ENCODE measurements at places on chromosomes 2 and 18.

DNA sequence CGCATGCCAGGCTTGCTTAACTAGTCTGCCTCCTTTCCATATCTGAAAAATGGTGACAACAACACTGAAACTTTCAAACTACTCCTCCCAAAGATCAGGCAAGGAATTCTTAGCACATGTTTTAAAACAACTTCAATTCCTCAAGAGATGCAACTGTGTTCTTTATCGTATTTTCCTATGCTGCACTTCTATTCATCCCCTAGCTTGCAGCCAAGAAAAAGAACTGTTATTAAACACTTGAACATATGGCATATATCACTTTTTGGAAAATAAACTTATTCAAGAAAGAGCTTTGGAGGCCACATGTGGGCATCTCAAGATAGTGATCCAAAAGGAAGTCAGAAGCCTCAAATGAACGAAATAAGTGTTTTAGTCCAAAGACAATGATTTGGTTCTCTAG is 75.6 kb upstream of the STAM2 start:
- DNase-seq = no peak

GRCh38 chr2:176677746-176678265 is 408.6 kb downstream of the MTX2 start:
- no peak for DNase-seq

- no peak for DNase-seq
Measured at GRCh38 chr2:600542-601386, 76.4 kb downstream of the TMEM18 start.

DNA sequence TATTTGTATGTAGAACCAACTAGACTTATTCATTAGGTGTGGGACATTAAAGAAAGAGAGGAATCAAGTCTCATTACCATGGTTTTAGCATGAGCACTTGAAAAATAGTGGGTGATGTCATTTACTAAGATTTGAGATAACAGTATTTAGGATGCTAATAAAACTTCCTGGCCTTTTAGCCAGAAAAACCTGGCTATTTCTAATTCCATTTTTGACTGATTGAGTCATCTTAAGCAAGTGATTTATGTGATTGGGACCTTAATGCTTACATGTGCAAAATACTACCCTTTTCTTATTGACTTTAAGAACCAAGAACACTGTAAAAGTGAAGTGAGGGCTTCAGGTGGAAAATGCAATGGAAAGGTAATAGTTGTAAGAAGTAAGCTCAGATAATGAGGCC is 196.8 kb upstream of the SESTD1 start:
- DNase-seq = no peak

DNA sequence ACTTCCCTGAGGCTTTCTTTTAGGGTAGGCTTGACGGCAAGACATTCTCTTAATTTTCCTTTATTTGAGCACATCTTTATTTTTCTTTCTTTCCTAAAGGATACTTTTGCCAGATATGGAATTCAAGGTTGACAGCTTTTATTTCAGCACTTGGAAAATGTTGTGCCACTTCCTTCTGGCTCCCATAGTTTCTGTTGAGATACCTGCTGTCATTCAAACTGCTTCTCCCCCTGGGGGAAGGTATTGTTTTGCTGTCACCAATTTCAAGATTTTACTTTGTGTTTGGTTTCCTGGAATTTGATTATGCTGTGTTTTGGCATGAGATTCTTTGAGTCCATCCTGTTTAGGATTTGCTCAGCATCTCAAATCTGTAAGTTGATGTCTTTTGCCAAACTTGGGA is 39.1 kb upstream of the TWIST2 start:
- DNase-seq = no peak

Data from urothelium cell line (cell line).